Stimulated activated CD4-positive, alpha-beta T cell treated with anti-CD3 and anti-CD28 coated beads, Interleukin-1b, Interleukin-23, amount 100 ng/mL, for 24 hours (primary cell): ENCODE measurements at places on chromosomes 5 and 9.

GRCh38 chr5:31641575-31641974 is 2.6 kb downstream of the PDZD2 start:
- DNase-seq, result no peak

DNA sequence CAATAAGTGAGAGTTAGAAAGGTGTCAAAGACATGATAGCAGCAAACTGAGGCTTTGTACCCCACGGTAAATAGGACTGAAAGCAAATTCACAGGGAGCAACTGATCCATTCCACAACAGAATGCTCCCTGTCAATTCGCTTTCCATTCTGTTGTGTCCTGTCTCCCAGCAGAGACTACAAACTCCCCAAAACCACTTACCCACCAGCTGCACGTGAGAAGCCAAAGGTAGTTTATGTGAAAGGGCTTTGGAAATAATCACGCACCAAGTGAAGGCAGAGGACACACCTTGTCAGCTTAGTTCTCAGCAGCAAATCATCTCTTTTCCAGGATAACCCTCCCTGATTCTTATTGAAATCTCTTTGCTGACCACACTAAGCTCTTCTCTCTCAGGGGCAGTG is 46.6 kb upstream of the IL17B start:
- no peak for DNase-seq

DNA sequence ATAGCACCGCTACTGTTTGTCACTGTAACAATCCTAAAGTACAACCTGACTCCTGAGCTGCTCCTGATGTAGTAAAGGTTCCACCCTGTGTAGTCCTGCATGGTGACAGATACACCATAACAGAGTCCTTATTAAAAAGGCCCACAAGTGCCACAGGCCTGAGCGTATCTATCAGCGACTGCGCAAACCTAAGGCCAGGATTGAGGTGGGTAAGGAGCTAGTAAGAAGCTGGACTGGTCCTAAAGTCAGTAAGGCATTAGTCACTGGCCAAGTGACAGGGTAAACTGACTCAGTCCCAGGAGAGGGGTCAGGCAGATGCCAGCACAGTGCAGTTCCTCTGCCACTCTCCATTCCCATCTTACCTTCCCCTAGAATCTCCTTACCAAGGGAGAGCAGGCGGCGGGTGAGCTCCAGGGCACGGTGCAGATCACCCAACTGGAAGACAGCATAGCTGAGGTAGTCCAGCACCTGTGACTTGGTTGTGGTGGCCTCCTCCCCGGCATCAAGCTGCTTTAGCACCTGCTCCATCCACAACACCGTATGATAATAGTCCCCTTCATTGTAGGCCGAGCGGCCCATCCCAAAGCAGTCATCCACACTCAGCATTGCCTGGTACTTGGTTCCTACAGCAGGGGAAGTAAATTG is 17.6 kb downstream of the P4HA2 start:
- no peak for DNase-seq

GRCh38 chr5:111929867-111930266 is 172.9 kb upstream of the NREP start:
- DNase-seq, result no peak

DNA sequence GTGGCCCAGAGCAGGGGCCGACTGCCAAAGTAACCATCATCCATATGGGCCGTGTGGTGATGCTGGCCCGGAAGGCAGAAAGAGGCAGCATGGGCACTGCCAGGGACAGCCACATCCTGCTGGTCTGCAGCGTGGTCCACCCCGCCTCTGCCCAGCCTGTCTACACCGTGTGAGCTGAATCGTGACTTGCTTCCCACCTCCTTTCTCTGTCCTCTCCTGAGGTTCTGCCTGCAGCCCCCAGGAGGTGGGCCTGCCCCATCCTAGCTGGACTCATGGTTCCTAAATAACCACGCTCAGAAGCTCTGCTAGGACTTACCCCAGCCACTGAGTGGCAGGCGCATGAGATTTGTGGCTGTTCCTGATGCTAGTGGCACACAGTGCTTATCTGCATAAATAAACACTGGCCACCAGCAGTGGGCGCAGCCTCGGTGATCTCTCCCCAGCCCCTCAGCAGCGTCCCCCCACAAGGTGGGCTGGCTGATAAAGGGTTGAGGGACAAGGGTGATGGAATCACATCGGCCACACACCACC is 22.6 kb upstream of the SUSD3 start:
- no peak for DNase-seq

DNA sequence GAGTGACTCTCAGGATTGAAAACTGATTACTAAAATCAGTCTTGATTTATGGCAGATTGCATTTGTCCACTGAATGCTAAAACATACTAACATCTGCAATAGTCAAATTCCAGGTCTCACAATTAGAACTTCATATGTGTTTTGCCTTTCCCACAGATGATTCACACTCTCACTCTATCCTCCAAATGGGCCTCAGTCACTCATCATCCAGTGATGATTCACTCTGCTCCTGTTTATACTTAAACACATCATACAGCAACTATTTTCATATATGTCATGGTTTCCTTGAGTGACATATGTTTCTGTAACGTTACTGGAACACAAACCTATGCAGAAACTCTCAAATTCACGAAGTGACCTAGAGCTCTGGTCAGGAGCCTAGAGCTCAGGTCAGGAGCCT is 512.9 kb downstream of the HINT1 start:
- DNase-seq, result no peak

- no peak for DNase-seq
Measured at GRCh38 chr5:83156001-83156400, 78.7 kb downstream of the XRCC4 start.

GRCh38 chr9:14451949-14452348 is 138.0 kb upstream of the NFIB start:
- no peak for DNase-seq

GRCh38 chr9:14321517-14322130 is 7.7 kb upstream of the NFIB start:
- DNase-seq, result no peak

DNA sequence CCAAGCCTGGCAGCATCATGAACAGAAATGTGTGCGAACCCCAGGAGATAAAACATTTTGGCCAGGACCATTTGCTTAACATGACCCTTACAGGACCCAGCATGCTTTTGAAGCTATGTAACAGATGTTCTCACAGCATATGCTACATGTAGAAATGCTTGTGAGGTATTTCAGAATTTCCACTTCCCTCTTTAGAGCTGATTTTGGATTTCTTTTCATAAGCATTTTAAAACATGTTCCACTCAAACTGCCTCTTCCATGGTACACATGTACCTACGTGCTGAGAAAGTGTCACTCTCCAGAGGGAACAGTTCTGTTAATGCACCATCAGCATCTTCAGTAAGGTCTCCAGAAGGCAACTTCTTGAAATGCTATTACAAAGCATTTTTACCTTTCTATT is 15.7 kb upstream of the TSSK1B start:
- no peak for DNase-seq

GRCh38 chr5:111706345-111706744 is 50.6 kb downstream of the NREP start:
- DNase-seq, result no peak

GRCh38 chr5:133884569-133885311 is 83.7 kb downstream of the C5orf15 start:
- no peak for DNase-seq

DNA sequence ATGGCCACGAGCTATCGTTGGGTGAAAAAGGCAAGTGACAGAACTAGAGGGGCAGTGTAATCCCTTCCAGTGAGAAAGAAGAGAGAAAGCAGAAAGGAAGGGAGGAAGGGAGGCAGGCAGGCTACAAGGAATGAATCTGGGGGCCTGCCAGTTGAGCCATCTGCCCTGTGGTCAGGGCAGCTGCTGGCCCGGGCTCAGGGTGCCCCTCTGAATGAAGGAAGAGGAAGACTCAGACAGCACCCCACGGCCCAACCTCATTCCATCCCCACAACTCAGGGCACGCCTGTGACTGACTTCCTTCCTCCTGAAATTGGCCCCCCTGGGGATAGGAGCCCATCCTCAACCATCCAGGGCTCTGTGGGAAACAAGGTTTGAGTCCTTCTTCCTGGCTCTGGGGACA is 20.3 kb upstream of the FLT4 start:
- DNase-seq, result no peak

GRCh38 chr5:95555553-95555952 is 652 bp downstream of the ARSK start:
- no peak for DNase-seq

GRCh38 chr5:171481571-171482433 is 62.4 kb downstream of the FGF18 start:
- DNase-seq, result no peak

- DNase-seq, result peak; percentile 10
Measured at GRCh38 chr5:16178745-16179372, 732 bp downstream of the MARCHF11 start.

DNA sequence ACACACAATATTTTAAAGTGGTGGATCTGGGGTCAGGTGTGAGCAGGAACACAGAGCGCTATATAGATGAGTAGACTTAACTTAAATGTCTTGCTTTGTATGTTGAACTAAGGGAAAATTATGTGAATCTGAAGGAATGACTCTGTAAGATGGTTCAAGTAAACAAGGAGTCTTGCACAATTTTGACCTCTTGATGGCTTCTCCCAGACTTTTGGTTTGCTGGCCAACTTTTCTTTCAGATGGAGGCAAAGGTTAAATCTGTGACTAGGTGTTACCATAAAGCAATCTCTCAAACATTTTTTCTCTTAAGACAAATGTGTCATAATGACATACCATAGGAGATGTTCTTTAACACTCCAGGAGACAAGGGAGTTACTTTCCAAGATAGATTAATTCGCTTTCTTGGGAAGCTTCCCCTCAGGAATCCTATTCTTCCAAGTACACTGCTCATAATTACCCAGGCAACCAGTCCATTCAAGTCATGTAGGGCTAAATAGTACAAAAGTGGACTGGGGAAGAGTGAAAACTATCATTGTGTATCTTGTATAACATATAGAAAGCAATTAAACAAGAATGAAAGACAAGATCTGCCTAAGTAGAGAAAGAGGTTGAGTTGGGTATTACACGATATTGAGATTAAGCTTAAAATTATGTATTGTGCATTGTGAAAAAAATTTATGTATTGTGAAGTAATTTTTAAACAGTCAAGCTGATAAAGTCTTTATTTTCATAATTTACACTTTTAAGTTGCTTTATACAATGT is 60.3 kb upstream of the SLC27A6 start:
- DNase-seq, result no peak

- no peak for DNase-seq
Measured at GRCh38 chr5:127041571-127041970, 11.2 kb upstream of the MARCHF3 start.

DNA sequence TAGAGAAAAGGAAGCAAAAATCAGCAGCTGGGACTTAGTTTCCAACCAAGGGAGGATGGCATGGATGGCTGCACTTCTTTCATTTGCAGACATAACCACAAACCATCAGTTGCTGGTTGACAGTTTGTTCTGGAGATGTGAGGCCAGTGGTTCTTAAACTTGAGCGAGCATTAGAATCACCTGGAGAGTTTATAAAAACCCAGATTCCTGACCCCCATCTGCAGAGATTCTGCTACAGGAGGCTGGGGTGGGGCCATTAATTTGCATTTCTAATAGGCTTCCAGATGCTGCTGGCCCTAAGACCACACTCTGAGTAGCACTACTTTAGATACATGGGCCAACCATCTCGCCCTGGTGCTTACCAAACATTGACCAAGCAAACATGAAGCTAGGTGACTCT is 60.8 kb downstream of the MARCHF3 start:
- DNase-seq, result no peak

DNA sequence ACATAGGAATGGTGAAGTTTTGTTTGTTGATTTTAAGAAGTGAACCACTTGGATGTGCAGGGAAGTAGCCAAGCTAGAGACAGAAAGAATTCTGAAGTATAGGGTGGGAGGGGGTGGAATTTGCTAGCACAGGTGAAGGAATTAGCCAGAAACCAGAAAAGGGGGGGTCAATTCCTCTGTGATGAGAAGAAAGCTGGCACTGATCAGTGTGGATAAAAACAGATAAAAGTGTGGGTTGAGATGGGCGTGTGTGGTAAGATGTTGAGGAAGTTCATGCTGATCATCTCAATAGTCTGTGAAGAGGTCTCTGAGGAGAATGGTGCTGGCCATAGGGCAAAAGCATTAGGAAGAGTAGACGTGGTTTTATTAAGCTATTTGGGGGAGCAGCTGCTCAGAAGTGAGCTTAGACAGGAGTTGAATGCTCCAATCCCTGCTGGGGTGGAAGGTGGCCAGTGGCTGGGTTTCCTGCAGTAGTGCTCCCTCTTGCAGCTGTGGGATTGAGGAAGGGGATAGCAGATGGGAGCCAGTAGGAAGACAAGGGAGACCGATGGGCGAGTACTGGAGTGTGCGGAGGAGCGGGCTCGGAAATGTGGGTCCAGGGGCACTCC is 88.7 kb upstream of the ELL2 start:
- no peak for DNase-seq

GRCh38 chr5:145544401-145544800 is 290.7 kb downstream of the PRELID2 start:
- no peak for DNase-seq

- no peak for DNase-seq
Measured at GRCh38 chr9:107049046-107049802, 186.3 kb downstream of the ZNF462 start.

GRCh38 chr9:14140096-14140697 is 173.7 kb downstream of the NFIB start:
- no peak for DNase-seq

DNA sequence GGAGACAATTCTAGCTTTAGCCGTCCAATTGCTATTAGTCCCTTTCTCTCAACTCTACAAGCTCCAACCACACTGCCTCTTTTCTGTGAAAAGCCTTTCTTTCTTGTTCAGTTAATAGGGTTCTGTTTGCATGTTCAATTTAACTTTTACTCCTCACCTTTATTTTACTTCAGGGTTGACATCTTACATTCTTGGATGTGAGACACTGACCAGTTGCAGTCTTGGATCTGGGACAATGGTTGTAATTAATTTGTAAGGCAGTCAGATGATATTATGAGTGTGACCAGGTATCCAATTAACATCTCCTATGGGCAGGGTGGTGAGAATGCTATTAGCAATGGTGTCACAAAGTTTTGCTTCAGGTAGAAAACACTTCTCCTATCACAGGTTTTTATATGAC is 774.5 kb downstream of the TLR4 start:
- DNase-seq, result no peak

- DNase-seq, result no peak
Measured at GRCh38 chr5:2753452-2754420, 2.3 kb upstream of the IRX2 start.

GRCh38 chr5:112929336-112930081 is 7.5 kb upstream of the REEP5 start:
- no peak for DNase-seq

- DNase-seq, result no peak
Measured at GRCh38 chr5:110025160-110025559, 335.4 kb downstream of the MAN2A1 start.

GRCh38 chr5:180253036-180253824 is 38.7 kb downstream of the MAPK9 start:
- no peak for DNase-seq

DNA sequence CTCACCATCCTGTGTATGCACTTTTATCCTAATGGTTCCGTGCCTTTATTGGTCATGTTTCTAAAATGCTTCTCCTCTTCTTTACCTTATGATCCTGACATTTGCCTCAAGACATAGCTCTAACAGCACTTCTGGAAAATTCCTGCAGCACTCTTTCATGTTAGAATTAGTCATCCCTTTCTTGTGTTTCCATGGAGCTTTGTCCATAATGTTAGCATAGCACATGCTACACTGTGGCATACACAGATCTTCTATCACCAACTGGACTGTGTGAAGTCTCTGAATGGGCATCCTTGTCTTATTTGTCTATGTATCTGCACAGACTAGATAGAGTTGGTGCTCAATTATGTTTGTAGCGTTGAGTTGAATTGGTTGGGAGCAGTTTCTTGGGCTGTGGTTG is 2.0 kb downstream of the SCGB3A2 start:
- no peak for DNase-seq
